ENCODE measurements at places on chromosomes 13 and 19.
A peak's percentile ranks its signal among the peaks of the same experiment; 100 is the strongest.

- no peak for DNase-seq
These were observed 509 bp downstream of the TPP2 start for GRCh38 chr13:102597029-102597961.

DNA sequence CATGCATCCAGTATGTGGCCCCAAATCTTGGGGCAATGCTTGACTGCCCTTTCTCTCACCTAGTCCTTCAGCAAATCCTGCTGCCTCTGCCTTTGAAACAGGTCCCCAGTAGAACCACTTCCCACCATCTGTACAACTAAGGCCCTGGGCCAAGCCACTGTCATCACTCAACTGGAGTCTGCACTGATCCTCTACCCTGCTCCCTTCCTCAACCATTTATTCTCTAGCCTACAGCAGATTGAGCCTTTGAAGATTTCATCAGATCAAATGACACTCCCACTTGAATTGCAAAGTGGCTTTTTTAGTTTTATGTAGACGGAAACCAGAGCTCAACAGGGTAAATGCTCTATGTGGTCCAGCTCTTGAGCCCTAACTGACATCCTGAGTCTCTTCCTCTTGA is 43.5 kb downstream of the ATP8A2 start:
- DNase-seq: no peak

GRCh38 chr19:30087381-30088138 is 145.5 kb downstream of the URI1 start:
- no peak for DNase-seq

DNA sequence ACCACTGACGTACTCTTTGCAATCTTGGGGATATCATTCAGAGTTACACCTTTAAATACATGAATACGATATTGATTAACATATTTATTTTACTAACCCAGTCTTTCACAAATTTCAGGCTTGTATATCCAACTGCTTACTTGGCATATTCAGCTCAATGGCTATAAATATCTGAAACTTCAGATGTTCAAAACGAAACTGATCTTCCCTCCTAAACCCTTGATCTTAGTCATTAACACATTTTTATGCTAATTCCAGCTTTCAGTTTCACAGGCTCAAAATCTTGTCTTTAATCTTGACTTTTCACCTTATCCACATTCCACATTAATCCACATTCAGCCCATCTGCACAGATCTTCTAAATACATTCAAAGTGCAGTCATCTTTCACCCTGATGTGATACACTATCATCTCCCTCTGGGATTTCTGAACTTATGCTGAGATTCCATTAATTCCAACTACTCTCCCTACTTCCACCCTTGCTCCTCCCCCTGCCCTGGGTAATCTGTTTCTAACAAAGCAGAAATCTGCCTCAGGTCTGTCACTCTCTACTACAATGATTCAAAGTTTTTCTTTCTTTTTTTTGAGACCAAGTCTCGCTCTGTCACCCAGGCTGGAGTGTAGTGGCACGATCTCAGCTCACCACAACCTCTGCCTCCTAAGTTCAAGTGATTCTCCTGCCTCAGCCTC is 387.2 kb downstream of the GPC5 start:
- no peak for DNase-seq

- DNase-seq: no peak
These were observed 21.4 kb downstream of the ARID3A start for GRCh38 chr19:947090-947706.

- DNase-seq: no peak
These were observed 2.6 kb downstream of the ADAT3 start for GRCh38 chr19:1907563-1908363.

DNA sequence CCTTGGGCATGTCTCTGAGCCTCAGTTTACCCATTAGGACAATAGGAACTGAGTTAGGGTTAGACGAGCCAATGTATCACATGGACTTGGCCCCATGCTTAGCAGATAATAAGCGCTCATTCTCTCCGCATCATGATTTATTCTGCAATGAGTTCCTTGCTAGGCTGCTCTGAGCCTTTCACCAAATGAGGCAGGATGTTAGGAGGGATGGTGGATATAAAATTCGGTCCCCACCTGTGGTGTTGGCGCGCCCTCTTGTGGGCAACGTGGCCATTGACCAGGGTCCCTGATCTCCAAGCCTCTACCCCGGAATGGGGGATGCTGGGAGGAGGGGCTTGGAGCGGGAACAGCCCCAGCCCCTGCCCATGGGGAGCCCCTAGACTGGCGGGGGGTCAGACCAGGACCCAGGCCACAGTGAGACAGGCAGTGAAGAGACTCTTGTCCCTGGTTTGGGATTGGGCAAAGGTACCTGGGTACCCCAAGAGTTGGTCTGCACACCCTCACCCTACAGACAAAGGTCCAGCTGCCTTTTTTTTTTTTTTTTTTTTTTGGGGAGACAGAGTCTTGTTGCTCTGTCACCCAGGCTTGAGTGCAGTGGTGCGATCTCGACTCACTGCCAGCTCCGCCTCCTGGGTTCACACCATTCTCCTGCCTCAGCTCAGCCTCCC is 43.9 kb downstream of the CERS4 start:
- peak; percentile 34 for DNase-seq

DNA sequence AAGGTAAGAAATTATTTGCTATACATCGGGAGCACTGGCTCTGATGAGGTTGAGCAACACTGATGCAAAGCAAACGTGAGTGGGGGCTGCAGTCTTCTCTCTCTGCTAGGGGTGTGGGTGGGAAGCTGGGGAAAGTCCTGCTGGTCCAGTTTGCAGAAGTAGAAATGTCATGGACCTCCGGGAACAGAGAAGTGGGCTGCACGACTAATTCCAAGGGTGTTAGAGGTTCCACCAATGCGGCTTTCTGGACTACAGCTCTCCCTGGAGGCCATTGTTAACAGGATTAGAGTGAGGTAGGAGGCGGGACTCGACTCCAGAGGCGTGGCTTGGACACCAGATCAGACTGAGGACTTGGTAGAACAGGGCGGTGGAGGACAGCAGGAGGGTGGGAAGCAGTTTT is 5.7 kb upstream of the FBXO27 start:
- peak; percentile 51 for DNase-seq

DNA sequence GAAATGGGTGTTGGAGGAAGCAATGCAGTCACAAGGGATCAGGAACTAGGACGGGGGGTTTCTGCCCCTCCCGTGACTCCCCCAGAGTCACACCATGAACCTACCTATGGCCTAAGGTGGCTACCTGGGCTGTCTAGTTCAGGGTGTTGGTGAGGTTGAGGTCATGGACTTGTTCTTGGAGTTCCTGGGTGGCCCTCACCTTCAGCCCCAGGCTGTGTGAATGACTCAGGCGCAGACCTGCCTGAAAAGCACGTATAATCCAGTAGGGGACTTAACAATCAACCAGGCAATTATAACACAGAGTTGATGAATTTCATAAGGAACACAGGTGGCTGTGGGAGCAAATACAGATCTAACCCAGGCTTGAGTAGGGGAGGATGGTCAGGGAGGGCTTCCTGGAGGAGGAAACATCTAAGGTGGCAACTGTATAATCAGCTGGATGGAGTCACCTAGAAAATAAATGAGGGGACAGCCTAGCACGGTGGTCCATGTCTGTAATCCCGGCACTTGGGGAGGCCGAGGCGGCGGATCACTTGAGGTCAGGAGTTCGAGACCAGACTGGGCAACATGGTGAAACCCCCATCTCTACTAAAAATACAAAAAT is 25.6 kb upstream of the ADGRE1 start:
- no peak for DNase-seq

DNA sequence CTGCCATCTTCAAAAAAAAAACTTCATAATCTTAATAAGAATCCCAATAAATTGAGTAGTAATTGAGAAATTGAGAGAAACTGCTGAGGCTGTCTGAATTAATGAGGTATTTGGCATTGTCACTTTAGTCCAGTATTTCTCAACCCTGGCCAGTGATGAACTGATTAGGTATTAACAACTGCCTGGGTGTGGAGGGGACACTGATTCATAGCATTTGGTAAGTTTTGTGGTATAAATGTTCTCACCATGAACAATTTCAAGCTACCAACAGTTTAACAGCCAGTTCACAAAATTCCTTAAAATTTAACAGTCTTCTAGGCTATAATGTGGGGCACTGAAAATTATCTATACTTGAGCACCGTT is 18.3 kb downstream of the GPC6 start:
- no peak for DNase-seq

DNA sequence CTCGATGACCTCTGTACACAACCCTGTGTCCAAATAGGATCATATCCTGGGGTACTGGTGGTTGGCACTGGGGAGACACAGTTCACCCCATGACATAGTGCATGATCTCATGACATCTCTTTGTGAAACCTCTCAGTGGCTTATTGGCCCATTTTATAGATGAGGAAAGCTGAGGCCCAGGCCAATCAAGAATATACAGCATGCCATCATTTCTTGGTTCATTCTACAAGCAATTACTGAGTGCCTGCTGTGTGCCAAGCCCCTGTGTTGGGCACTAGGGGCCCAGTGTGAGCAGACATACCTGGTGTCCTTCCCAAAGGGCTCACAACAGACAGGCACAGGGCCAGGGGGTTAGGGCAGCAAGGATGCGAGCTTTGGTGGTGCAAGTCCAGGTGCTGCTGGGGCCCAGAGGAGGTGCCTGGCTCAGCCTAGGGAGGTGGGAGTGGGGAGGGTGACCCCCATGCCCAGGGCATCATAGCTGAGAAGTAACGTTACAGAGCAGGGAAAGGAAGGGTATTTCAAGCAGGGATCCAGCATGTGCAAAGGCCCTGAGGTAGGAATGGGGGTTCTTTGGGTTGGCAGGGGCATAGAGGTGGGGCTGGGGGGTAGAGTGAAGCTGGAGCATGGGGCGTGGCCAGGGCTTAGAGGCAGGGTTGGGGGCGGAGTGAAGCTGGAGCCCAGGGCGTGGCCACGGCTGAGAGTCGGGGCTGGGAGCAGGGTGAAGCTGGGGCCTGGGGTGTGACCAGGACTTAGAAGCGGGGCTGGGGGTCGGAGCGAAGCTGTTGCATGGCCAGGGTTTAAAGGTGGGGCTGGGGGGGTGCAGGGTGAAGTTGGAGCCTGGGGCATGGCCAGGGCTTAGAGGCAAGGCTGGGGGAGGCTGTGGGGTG is 20.7 kb downstream of the COLGALT1 start:
- DNase-seq: no peak

DNA sequence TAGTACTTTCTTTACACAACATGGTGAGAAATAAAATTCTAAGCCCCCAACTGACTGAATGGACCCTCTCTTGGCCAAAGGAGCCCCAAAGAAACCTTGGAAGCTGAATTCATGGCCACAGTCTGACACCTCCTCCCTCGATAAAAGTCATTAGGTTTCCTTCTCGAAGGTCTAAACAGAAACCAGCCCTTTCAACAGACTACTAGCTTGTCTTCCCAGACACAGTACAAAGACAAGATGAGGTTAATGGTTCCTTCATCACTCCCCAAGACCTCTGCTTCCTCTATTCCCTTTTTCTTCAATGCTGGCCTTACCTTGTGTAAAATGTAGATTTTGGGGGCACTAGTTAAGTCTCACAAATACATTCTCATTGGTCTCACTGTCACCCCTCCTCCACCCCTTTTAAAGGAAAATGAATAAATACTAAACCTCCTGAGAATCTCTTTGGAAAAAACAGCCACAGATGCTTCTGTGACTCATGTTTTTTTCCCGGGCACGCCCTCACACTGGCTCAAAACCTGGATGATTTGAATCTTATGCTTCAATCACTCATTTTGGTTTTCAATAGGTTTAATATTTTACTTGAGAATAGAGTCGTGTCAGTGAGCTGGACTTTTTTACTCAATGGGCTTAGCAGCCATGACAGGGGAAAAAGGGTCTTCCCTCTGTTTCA is 65.8 kb upstream of the MED4 start:
- no peak for DNase-seq

DNA sequence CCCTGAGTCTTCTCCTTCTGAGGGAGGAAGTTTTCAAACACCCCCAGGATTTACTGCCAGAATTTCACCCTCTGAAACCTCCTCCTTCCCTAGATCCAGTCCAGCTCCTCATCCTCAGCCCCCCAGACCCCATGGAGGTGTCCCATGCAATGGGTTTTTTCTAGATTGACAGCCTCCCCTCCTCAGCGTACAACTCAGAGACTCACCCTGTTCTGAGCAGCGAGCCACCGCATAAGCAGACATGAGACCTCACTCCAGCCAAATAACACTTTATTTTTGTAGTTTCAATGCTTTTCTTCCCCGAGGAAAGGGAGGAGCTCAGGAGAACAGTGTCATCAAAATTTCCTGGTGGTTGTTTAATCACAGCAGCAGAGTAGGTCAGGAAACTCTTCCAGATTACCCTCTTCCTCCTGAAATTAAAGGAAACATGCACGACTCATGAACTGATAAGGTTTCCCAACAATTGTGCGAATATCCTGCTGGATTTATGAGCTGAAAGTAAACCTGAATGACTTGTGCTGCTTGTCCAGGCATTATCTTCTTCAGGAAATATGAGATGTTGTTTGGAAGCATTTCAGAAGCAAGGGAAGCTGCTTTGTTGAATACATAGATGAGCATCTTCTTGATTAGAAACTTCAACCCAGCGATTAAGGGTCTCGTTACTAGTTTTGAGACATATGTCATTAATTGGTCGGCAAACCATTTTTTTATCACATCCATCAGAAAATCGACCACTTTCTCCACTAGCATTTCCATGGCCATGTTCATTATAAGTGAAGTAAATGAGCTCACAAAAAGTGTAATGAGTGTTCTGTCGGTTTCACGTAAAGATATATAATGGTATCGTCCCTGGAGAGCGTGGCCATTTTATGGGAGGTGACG is 36.2 kb downstream of the ERICH4 start:
- DNase-seq: no peak

DNA sequence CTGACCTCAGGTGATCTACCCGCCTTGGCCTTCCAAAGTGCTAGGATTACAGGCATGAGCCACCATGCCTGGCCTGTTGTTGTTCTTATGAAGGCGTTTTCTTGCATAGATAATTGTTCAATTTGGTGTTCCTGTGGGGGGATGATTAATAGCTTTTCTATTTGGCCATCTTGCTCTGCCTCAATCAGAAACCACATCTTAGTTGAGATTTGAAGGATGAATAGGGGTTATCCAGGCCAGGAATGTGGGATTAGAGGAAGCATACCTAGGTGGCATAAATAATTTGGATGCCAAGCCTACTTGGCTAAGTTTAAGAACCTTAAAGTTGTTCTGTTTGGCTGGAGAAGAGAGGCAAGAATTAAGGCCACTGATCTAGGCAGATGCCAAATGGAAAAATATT is 44.4 kb downstream of the CCNA1 start:
- DNase-seq: no peak

DNA sequence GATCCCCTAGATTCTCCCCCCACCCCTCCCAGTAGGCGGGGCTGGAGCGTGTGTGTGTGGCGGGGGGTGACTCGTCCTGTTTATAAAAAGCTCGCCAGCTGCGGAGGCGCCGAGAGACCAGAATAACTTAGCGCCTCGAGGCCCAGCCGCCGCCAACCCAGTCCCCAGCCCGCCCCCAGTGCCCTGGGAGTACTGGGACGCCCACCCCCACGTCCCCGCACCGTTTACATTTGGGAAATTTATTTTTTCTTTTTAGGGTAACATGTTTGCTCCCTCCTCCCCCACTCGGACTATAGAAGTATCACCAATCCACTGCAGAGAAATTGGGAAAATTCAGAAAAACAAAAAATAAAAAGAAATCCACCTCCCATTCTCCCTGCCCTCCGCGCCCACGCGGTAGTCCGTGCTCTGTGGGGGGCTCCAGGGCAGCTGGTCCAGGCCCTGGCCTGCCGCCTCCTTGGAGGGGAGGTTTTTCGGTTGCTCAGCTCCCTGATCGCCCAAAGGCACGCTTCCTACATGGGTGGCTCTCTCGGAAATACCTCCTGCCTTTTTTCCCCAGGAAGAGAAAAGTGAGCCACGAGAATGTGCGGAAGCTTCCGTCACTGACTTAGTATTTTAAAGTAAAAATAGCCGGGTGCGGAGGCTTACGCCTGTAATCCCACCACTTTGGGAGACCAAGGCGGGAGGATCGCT is 1.5 kb upstream of the RAB3A start:
- DNase-seq: peak; percentile 28

Data from NCI-H1930 (cell line).